ENCODE measurements at places on chromosomes 2 and 18.
A peak's percentile ranks its signal among the peaks of the same experiment; 100 is the strongest.

GRCh38 chr2:97757062-97757461 lies 43.7 kb downstream of the ZAP70 start:
- no peak for DNase-seq

DNA sequence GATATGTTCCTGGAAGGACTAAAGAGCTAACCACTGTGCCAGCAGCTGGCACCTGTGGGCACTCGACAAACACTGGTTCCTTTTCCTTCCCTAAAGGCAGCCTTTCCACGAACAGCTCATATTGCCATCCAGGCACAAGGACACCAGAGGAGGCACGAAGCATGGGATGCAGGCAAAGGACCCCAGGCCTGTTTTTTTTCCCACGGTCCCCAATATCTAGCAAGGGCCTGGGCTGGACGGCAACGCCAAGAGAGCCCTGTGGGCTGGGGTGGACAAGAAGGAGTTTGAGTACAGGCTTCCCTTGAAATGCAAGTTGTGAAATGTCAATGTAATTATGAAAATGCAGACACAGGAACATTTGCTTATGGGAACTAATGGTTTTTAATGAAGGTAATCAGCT lies 135.9 kb downstream of the CYP26B1 start:
- DNase-seq = no peak

DNA sequence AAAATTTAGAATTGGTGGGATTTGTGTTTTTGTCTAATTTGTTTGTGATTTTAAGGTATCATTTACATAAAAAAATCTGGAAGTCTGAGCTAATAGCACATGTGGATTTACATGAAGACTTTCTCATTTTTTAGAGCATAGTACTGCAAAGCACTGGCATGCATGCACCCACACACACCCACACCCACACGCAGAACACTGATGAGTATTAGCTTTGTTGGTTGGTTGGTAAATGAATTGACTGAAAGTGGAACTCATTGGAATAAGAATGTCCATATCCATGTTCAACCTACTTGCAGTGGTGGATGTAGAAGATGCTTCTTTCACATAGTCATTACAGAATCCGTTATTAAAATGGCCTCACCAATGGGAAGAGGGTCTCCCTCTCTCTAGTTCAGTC lies 475.8 kb downstream of the PLCL1 start:
- no peak for DNase-seq

DNA sequence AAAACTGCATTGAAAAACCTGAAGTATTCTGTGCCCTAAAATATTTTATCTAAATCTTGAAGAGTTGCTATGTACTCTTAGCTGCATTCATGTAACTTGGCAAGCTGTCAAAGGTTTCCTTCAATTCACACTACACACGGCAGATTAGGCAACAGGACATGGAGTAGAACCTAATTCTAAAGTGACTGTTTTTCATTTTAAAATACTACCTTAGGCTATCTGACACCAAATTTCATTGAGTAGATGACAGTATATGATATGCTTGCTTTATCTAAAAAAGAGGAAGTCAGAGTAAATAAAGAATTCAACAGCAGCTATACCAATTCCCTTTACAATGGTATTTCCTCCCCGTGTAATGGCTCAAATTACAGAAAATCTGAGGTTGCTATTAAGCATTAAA lies 45.4 kb downstream of the EXOC6B start:
- no peak for DNase-seq

- DNase-seq = peak; percentile 12
Measured at GRCh38 chr18:11955239-11956029, 25.9 kb upstream of the IMPA2 start.

- no peak for DNase-seq
Measured at GRCh38 chr2:85215448-85216401, 82.5 kb downstream of the TCF7L1 start.

DNA sequence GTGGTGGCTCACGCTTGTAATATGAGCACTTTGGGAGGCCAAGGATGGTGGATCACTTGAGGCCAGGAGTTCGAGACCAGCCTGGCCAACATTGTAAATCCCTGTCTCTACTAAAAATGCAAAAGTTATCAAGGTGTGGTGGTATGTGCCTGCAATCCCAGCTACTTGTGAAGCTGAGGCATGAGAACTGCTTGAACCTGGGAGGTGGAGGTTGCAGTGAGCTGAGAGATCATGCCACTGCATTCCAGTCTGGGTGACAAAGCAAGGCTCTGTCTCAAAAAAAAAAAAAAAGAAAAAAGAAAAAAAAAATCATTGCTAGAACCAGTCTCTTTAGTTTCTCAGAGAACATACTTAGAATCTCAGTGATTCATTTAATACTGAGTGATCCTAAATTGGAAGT lies 217.1 kb downstream of the DYM start:
- no peak for DNase-seq

DNA sequence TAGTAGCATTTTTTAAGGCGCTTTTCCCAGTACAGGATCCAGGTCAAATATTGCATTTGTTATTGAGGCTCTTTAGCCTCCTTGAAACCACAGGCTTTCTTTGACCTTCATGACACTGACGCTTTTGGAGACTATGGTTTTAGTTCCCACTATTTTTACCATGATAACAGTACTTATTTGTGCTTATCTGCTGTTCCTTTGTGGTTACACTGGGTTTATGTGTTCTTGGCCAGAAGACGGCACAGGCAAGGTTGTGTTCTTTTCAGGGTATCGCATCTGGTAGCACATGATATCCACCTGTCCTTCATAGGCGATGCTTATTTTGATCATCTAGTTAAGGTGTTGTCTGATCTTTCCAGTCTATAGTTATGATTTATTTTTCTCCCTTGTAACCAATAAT lies 16.8 kb upstream of the MBOAT2 start:
- DNase-seq = no peak

GRCh38 chr18:74331404-74331803 lies 15.8 kb downstream of the C18orf63 start:
- DNase-seq = peak; percentile 7

DNA sequence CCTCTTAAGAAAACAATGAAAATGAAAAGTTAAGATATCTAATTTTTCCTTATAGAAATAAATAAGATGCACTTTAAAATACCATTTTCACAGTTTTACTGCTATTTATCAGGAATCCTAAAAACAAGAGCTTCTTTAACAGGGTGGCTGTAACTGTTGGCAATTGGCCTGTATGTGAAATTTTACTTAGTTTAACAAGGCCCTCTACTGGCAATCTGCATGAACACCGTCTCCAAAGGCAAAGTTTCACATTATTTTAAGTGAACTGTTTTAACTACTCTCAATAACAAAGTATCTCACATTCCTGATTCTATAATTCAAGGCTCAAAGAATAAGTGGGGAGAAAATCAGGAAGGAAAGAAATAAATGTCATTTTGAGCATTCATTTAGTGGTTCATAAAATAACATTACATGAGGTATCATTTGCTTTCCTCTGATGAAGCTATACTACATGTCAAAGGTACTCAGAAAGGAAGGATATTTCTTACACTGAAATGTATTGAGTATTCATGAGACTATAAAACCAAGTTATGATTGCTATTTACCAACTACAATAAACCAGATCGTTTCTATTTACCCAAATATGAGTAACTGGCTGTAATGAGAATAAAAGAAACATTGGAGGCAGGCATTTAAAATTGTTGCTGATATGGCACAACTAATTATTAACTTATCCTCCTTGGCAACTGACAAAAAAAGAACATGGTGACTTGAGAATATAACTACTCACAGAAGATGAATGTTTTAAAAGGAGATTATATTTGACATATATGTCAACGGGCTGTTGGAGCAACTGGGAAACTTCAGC lies 7.0 kb downstream of the NCKAP5 start:
- peak; percentile 65 for DNase-seq

- DNase-seq = no peak
Measured at GRCh38 chr18:34039201-34039600, 185.5 kb downstream of the NOL4 start.

GRCh38 chr2:134818321-134818720 lies 20.1 kb upstream of the ACMSD start:
- no peak for DNase-seq

DNA sequence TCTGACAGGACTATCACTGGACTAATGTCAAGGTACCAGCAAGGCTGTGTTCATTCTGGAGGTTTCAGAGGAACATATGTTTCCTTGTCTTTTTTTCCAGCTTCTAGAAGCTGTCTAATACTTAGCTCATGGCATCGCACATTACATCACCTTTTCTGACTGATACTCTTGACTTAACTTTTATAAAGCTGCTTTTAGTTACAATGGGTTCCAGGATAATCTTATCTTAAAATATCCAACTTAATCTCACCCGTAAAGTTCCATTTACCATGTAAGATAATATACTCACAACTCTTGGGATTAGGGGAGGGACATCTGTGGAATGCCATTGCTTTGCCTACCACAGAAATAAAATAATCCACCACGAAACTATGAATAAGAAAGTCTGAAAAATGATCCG lies 394.2 kb downstream of the CDH19 start:
- DNase-seq = no peak
